Right renal pelvis (tissue), 4 donors: ENCODE measurements at places on chromosomes 11 and 22.

DNA sequence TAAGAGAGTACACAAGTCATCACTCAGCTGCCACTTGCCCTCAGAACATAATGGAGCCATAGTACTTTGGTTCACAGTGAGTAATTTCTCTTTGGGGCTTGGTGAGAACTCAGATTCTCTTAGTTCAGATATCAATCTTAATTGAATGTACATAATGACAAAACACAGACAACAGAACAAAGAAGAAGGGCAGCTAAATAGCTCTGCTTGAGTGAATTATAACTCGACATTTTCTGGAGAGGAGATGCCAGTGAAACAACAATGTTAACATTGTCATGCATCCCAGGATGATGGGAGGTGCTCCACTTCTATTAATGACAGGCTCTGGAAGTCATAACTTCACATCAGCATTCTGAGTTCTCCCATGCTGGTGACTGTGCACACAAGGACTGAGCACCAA is 508.1 kb downstream of the TMEM135 start:
- no peak for DNase-seq

DNA sequence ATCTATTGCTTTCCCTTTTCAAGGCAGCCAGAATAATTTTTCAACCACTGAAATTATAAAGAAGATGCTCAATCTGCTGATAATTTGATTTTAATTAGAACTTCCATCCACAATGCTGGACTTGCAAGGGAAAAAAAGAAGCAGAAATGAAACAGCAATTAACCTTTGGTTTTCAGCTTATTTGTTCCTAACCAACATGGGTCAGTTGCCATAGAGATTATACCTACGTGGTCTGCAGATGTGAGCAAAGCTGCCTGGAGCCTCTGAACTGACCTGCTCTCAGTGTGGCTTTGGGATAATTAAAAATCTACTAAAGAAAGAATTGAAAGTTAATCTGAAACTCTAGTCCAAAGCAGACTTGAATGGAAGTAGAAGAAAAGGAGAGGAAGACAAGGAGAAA is 195.7 kb upstream of the API5 start:
- no peak for DNase-seq

DNA sequence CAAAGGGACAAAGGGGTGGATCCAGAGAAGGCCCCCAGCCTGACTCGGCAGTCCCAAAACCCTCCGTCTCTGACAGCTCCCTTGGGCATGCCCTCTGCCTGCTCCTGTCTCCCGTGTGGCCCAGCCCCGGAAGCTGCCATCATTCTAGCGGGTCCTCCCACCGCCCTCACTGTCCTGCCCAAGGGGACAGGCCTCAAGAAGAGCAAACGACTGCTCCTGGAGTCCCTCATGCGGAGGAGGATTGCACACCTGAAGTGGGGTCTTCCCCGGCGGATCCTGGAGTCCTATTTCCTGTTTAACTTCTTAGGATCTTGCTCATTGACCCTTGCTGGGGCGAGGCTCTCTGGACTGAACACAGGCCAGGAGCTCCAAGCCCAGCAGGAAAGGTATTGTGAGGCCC is 2.6 kb upstream of the MEI1 start:
- no peak for DNase-seq

DNA sequence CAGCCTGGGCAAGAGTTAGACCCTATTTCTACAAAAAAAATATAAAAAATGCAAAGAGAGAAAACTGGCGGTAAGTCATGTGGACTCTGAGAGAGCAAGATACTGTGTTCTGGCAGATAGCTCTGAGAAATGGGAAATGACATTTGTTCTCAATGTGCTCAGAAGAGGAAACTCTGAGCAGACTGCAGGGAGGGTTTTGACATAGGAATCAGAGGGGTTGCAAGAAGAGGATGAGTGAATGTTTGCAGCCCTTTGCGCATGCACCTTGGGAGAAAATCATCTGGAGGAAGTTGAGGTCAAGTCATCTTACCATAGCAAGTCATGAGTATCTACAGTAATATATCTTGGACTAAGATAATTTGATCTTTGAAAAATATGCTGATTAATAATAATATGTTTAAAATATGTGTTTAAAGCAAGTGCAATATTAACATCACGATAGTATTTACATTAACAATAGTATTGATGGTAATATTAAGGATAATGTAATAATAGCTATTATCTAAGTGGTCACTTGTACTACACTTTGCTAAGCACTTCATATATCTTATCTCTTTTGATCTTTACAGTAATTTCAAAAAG is 2.6 kb downstream of the ACER3 start:
- DNase-seq = no peak

DNA sequence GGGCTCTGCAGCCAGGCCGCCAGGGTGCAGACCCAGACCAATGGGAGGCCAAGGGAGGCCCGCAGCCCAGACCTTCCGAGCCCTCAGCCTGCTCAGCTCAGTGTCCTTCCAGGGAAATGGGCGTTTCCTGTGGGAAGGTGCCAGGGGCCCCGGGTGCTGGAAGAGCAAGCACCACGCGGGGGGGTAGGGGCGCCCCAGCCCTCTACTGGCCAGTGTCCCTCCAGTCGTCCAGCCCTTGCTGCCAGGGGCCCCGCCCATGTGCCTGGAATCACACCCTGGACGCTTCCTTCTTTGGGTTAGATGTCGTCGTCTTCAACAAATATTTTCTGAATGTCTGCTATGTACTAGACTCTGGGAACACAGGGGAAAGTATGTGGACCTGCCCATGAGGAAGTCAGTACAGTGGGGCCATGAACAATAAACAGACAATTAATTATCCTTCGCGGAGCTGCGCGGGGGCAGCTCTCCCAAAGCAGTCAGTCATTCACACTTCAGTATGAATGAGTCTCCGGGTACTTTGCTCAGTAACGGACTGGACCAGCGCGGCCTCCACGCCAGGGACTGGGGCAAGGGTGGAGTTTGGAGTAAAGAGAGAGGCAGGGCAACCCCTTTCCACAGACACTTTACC is 60.2 kb downstream of the CDKN1C start:
- no peak for DNase-seq

DNA sequence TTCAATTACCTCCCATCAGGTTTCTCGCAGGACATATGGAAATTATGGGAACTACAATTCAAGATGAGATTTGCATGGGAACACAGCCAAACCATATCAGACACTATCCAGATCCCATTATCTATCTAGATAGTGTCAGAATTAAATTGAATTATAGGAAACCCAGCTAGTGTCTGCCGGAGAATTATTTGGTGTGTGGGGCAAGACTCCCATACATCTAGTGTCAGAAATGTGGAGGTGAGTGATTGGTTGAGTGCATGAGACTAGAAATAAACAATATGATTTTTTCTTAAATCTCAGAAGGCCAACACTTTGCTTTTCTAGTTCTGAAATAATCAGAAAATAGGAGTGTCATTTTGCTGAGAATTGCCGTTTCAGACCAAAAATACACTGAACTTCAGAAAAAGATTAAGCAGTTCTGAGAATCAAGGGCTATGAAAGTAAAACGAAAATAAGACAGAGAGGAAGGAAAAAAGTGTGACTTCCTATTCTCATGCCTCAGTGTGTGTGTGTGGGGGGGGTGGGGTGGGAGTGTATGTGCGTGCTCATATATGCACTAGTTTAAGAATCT is 21.3 kb downstream of the CASP12 start:
- no peak for DNase-seq

- no peak for DNase-seq
These were observed 12.8 kb upstream of the TESMIN start for GRCh38 chr11:68763926-68764657.

DNA sequence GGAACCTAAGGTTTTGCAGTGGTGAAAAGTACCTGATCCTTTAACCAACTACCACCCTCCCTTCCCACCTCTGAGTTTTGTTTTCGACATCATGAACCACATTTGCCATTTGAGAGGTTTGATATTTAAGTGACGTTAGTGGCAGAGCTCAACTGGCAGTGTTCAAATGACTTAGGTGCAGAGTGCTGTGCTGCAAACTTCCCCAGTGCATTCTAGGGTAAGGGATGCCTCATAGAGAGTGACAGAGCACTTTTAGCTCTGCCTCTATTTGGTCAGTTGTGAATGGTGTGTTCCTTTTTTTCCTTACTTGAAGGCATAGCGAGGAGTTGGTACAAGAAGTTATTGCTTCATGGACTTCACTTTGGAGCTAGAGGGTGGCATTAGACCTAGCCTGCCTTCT is 9.4 kb downstream of the BMAL1 start:
- no peak for DNase-seq

DNA sequence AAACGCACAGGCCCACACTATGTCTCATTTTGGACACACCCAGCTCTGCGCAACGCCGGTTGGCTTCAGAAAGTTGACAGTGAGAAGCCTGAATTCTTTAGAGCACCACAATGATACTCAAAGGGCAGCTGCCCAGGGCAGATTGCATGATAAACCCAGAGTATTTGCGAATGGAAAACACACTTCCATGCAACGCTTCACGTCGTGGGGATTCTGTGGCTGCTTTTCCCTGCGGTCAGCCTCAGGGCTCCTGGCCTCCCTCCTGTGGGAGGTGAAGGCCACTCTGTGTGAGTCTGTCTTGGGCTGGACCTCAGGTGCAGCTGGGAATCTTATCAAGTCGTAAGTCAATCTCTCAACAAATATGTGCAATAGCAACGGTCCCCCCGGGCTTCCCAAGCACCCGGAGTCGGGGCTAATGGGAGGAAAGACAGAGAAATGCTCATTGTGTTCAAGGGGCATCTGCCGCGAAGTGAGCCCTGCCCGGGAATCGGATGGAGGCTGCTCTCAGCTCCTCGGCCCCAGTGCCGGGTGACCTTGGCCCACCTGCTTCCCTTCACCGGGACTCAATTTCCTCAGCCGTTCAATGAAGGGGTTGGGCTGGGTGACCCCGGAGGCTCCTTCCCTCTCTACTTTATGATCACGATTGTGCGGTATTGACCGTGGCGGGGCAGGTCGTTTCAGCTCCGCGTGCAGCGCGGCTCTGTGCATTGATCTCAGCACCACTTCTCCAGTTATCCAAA is 623.6 kb downstream of the BRD1 start:
- no peak for DNase-seq

DNA sequence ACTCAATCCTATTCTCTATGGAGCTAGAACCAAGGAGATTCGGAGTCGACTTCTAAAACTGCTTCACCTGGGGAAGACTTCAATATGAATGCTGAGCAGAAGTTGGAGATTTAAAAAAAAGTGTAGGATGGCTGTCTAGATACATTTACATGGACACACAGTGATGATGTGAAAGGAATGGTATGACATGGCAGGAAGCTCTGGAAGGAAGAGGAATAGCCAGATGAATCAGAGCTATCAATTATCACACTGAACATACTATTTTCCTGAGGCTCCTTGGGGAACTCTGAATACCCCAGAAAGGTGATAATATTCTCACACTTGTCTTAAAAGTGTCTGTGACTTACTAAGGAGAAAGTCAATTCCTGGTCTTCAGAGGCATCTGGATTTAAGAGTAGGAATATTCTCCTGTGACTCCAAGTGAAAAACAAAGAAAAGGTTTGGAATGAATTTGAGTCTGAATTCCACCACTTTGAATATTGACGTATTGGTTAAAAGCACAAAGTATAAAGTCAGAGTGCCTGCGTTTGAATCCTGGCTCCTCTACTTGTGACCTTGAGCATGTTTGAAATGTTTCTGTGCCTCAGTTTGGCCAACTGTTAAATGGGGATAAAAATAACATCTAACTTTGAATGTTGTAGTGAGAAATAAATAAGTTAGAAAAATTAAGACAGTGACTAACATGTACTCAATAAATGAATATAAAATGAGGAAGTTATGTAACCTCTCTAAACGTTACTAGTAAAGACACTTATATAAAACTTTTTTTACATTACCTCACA is 1.3 kb downstream of the OR52D1 start:
- DNase-seq = no peak

DNA sequence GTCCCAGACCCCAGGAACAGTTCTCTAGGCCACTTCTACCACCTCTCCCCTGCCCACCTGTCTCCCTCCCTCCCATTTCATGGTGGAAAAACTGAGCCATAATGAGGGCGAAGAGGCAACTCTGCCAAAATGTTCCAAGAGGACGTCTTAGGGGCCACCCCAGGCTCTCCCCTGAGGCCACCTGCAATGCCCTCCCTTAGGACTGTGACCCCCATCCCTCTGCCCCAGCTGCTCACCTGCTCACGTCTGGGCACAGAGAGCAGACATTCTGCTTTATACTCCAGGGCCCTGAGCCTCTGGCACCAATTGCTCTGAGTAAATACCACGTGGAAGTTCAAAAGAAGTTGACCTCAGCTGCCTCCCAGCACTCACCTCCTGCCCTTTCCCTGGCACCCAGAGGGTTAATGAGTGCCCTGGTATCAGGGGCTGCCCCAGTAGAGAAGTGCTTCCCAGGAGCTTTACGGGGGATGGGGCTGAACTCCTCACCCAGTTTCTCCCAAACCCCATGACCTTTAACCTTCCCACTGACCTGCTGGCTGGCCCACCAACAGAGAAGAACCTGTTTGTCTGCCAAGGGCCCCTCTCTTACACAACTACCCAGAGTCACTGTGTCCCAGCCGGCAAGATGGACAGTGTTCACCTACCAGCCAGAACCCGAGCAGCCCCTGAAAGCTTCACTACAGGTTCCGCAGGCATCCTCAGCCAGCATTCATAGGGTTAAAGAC is 627 bp upstream of the APOA5 start:
- DNase-seq = no peak

DNA sequence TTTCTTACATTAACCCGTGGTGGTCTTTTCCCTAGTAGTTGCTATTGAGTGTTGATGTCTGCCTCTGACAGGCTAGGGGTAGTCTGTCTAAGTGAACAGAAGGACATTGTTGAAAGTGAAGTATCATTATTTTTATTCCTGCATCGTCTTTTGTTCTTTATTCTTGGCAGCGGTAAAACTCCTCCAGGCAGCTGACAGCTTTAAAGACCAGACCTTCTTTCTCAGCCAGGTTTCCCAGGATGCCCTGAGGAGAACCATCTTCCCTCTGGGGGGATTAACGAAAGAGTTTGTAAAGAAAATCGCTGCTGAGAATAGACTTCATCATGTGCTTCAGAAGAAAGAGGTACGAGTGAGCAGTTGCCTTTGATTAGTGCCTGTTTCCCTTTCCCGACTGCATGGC is 14.6 kb downstream of the TRMU start:
- no peak for DNase-seq

DNA sequence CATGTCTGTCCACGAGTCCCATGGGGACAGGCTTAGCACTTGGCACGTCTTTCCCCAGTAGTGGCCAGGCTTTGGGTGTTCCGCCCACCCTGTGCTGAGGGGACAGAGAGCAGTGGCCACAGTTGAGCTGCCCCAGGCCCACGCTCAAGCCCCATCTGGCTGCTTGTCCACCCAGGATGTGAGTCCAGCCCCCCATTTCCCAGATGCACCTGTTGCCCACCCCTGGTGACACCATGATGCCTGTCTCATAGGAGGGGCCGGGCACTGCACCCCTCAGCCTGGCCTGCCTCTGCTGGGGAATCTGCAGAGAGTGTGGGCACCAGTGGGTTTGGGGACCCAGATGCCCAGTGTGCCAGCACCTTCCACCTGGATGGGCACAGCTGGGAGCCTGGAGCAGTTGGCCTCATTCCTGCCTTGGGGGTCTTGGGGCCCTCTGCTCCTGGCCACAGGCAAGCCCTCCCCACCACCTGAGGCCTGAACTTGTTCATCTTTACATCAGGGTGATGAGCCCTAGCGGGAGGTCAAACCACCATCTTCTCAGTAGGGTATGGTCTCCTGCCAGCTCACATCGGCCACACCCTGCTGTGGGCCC is 5.7 kb downstream of the SIGIRR start:
- no peak for DNase-seq

GRCh38 chr11:109016724-109017123 is 351.9 kb downstream of the DDX10 start:
- no peak for DNase-seq
